ENCODE measurements at places on chromosomes 2 and 18.

DNA sequence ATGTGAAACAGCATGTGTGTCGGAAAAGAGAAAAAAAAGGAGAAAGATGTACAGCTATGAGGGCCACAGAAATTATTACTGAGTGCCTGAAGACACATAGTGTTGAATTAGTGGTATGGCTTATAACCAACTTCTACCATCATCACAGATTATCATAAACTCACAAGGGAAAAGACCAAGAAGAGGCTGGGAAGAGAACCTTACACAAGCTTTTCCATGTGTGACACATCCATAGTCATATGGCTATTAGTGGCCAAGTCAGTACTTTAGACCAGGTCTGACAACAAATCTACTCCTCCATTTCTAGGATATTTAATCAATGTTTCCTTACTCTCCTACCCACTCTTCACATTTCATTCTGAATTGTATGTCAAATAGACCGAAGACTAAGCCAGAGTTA is 3.5 kb upstream of the GALNT5 start:
- no peak for DNase-seq

- no peak for DNase-seq
Observed at GRCh38 chr18:47677952-47678351, 252.5 kb downstream of the SMAD2 start.

- DNase-seq, result no peak
Observed at GRCh38 chr18:35949903-35950627, 22.4 kb upstream of the RMP24 start.

- no peak for DNase-seq
Observed at GRCh38 chr2:204108330-204108751, 171.8 kb downstream of the ICOS start.

GRCh38 chr18:34859496-34859895 is 149.4 kb downstream of the DTNA start:
- no peak for DNase-seq

DNA sequence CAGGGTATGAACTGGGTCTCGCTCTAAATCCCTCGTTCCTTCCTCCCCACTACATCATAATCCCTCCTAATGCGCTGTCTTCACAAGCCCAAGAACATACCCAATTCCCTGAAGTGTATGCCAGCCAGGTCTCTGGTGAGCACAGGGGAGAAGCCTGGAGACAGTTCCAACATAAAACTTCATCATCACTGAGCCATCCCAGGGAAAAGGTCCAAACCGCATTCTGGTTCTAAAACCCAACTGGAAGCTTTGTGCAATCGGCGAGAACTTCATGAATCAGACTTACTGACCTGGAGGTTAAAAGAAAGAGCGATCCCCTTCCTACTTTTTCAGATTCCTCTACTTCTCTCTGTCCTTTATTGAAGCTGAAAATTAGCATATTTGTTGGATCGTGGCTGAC is 132.7 kb downstream of the ALPK2 start:
- DNase-seq, result no peak

- no peak for DNase-seq
Observed at GRCh38 chr2:60246583-60246982, 306.9 kb downstream of the BCL11A start.

DNA sequence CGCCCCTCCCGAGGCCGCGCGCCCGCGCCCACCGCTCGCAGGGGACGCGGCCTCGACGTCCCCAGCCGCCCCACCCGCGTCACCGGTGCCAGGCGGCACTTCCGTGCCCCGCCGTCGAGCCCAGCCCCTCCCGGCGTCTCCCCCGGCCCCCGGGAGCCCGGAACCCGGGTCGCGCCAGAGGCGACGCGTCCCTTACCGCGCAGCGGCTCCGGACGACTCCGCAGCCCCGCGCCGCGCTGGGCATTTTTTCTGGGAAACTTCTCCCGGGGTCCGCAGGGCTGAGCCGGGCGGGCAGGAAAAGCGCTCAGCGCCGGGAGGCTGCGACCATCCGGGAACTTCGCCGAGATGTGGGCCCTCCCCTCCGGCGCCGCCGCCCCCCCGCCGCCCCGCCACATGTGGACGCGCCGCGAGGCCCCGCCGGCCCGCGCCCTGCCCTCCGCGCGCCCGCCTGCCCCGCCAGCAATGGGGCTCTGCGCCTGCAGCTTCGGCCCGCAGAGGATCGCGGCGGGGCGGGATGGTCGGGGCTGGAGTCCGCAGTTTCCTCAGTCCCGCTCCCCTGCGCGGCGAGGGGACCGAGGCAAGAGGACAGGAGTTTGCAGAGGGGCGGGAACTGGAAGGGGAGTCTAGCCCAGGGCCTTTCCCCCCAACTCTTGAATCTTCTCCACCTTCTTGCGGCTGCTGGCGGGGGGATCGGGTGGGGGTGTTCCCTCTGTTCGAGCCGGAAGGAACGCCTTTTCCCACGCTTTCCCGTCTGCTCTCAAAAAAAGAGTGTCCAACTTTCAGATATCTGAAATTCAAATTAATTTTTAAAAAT is 81.5 kb downstream of the CHRNA1 start:
- DNase-seq, result peak; percentile 73

DNA sequence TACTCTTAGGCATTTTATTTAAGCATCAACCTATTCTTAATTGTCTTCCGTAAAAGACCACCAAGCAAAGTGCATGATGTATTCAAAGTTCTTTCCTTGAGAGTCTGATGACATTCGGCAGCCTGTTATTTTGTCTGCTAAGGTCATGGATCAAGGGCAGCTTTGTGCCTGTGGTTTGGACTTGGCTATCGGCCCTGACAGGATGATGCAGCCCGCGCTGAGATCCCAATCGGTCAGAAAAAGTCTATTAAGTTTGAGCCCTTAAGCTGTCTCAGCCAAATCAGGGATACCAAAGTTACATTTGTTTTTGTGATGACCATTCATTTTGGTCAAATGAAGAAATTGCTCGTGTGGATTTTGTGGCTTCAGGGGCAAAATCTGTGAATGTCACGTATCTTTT is 718.9 kb upstream of the FANCL start:
- no peak for DNase-seq

- no peak for DNase-seq
Observed at GRCh38 chr2:146818122-146818521, 1026.7 kb upstream of the ACVR2A start.

DNA sequence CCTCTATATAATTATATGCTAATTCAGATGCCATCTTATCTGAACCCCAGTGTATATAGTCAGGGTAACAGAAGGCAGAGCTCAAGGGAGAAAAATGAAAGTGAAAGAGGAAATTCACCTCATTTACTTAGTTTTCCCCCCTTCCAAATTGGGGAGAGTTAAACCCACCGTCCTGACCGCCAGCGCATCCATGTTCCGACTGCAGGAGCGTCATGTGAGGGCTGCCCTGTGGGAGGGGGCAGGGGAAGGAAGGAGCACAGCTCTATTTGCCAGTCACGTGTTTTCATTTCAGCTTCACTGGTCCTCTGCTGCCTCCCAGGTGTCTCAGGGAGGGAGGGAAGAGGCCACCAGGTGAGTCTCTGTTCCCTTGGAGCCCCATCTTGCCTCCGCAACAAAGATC is 13.2 kb downstream of the CNNM4 start:
- DNase-seq, result no peak

DNA sequence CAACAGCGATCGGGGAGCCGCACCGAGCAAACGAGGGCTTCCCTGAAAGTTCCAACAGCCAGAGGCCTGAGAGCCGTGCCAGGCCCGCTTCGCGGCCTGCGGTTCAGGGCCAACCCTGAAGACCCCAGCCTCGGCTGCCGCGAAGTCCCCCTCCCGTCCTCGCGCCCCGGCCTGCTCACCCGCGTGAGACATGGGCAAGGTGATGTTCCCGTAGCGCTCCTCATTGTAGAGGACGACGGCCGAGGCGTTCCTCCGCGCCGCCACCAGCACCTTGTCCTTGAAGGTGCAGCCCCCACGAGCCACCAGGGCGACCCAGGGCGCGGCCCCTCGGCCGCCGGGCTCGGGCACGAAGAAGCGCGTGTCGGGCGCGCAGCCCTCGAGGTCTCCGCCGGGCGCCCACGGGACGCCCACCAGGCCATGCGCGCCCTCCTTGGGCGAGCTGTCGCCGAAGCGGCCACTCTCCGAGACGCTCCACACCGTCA is 510 bp downstream of the RNF149 start:
- DNase-seq, result no peak

DNA sequence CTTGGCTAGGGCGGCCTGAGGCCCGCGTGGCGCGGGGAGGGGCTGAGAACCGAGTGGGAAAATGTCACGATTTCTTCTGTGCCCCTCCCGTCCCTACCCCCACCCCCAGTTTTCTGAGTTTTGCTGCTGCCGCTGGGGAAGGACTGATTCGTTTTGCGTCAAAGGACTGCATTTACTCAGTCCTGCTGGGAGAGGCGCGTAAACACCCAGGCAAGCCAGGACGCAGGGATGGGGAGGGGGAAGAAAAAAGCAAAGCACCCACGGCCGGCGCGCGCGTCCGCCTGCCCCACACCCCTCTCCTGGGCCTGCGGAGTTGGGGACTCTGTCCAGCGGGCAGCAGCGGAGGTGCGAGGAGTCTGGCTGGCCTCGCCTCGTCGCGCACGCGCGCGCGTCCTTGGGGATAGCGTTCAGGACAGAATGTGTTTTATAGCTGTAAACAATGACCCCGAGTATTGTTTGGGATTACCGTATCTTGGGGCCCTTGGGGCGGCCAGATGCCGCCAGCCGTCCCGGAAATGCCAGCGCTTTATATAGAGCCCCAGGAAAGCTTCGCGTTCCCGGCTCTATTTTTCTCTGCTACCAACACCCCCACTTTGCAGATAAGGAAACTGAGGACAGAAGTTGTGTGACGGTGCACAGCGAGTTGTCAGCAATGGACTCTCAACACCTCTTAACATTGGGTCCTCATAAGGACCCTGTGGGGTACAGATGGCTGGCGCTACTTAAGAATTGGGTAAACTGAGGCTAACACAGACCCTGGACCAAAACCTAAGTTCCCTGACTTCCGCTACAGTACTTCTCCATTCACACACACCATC is 1.7 kb upstream of the FOSL2 start:
- DNase-seq, result peak; percentile 87

GRCh38 chr2:174617120-174617519 is 19.5 kb upstream of the WIPF1 start:
- no peak for DNase-seq
